ENCODE measurements at places on chromosomes 6 and 20. TPM values are rescaled to one million over a fixed set of nuclear protein-coding genes. Genes with fewer than 3 reads are reported as not detected.

GRCh38 chr20:37807471-37808232 lies 95.3 kb upstream of the VSTM2L start:
- H3K27me3 ChIP-seq = no peaks in the 10 kb centered on the region
- peak overlapping the region; percentile 48 for H3K4me3 ChIP-seq
- peaks cover 94% of the 10 kb centered on the region for H3K4me1 ChIP-seq
- DNase-seq = peak; percentile 77

DNA sequence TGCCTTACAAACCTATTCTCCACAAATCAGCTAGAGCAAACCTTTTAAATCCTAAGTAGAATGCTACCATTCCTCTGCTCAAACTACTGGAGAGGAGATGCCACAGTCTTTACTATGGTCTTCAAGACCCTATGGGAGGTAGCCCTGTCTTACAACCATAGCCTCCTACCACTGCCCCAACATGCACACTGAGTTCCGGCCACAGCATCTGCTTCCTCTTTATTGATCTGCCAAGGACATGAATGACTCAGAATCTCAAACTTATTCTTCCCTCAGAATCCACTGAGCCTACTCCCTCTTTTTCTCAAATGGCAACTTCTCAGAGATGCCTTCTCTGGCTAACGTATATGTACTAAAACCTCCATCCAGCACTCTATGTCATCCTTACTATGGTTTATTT lies 12.2 kb upstream of the ANKEF1 start:
- H3K4me3 ChIP-seq = no peak overlapping the region
- no peaks in the 10 kb centered on the region for H3K36me3 ChIP-seq
- 0 out of 2 replicates have a peak, but pooled peaks cover 2% of the 10 kb centered on the region for H3K27me3 ChIP-seq
- no peaks in the 10 kb centered on the region for H3K4me1 ChIP-seq
- H3K27ac ChIP-seq = no peak overlapping the region
- DNase-seq = no peak

- DNase-seq = no peak
- no peak overlapping the region for H3K4me3 ChIP-seq
- H3K27me3 ChIP-seq = no peaks in the 10 kb centered on the region
These were observed 7.3 kb upstream of the SIRPG start for GRCh38 chr20:1664911-1665310.

- H3K27ac ChIP-seq = peak overlapping the region; percentile 99
- DNase-seq = no peak
- peak overlapping the region; percentile 8 for H3K4me3 ChIP-seq
- peaks cover 100% of the 10 kb centered on the region for H3K4me1 ChIP-seq
- H3K27me3 ChIP-seq = no peaks in the 10 kb centered on the region
- H3K36me3 ChIP-seq = peaks cover 72% of the 10 kb centered on the region
These were observed 61.9 kb downstream of the TOX2 start for GRCh38 chr20:43976547-43976946.

DNA sequence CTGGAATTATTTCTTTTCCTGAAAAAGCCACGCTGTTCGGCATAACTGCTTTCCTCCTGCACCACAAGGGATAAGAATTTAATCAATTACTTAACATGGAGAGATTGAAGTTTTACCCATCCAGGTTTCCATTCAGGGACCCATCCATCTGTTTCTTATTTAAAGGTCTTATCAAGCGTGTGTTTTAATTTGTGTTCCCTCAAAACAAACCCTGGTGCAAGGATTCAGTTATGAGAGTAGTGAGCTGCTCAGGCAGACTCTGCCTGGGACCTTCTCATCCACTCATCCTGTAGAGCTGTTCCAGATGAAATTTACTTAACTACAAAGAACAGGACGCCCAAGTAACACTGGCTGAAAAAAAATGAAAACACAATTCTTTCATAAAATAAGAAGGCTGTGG lies 97.8 kb downstream of the BANF2 start:
- no peak for DNase-seq
- no peaks in the 10 kb centered on the region for H3K4me1 ChIP-seq
- H3K36me3 ChIP-seq = no peaks in the 10 kb centered on the region
- H3K27ac ChIP-seq = no peak overlapping the region

DNA sequence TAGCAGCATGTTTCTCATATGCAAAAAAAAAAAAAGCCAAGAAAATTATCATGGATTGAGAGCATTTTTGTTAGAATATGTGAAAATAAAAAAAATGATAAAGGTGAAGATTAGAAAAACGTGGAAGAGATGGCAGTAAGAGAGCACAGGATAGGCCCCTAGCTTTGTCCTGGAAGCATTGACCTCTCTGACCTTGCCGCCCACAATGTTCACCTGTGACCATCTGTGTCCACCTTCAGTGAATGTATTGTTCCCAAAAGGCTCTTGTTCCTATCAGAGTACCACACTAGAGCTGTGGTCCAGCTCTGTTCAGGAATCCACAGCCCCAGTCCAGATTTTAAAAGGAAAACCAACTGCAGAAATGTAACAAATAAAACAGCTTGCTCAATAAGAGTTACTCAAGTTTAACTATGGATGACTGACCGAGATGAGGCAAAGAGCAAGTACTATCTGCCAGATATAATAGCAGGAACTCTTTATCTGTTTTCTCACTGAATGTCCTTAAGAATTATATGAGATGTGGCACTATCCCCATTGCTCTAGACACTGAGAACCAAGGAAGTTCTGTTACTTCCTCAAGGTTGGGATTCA lies 287.7 kb upstream of the STXBP5 start:
- no peaks in the 10 kb centered on the region for H3K27me3 ChIP-seq
- H3K27ac ChIP-seq = no peak overlapping the region
- DNase-seq = no peak
- no peaks in the 10 kb centered on the region for H3K36me3 ChIP-seq

- no peaks in the 10 kb centered on the region for H3K4me1 ChIP-seq
- no peaks in the 10 kb centered on the region for H3K36me3 ChIP-seq
- DNase-seq = no peak
These were observed 85.6 kb downstream of the MRPL14 start for GRCh38 chr6:44041461-44042260.

The DTD1 gene
- 84.9 TPM for total RNA-seq

GRCh38 chr6:129102741-129103140 lies 219.8 kb downstream of the LAMA2 start:
- no peaks in the 10 kb centered on the region for H3K36me3 ChIP-seq
- H3K4me3 ChIP-seq = no peak overlapping the region
- no peaks in the 10 kb centered on the region for H3K27me3 ChIP-seq
- DNase-seq = no peak
- H3K27ac ChIP-seq = no peak overlapping the region

Measured in Karpas-422 (cell line).